ENCODE measurements at places on chromosomes 13 and 19. TPM values are rescaled to one million over a fixed set of nuclear protein-coding genes. Genes with fewer than 3 reads are reported as not detected.

Gene MEF2B
- total RNA-seq: not detected

Gene FGF22
- not detected for total RNA-seq

Gene ANGPTL8
- not detected for total RNA-seq

Gene VSTM1
- not detected for total RNA-seq

Gene IFI30
- total RNA-seq: 29.0 TPM

Gene TMEM38A
- 2.2 TPM for total RNA-seq
